ENCODE measurements at places on chromosomes 13 and 19. TPM values are rescaled to one million over a fixed set of nuclear protein-coding genes. Genes with fewer than 3 reads are reported as not detected.

NOVA2 gene
- total RNA-seq: not detected

GRIK5 gene
- total RNA-seq: 0.73 TPM

S1PR2 gene
- total RNA-seq: 9.4 TPM

ZNF763 gene
- 1.6 TPM for total RNA-seq

GPC6 gene
- not detected for total RNA-seq

SHANK1 gene
- not detected for total RNA-seq

IGFL2 gene
- total RNA-seq: not detected

ZNF442 gene
- total RNA-seq: 2.3 TPM

CRTC1 gene
- total RNA-seq: 5.6 TPM

CCDC169 gene
- total RNA-seq: 0.69 TPM

CD70 gene
- total RNA-seq: 10.7 TPM

TNFRSF19 gene
- not detected for total RNA-seq

DIAPH3 gene
- total RNA-seq: 31.9 TPM

KLK4 gene
- total RNA-seq: not detected

ZNF878 gene
- total RNA-seq: 0.80 TPM

CAPS gene
- 3.9 TPM for total RNA-seq

VSTM2B gene
- not detected for total RNA-seq

PSG6 gene
- not detected for total RNA-seq

RPL18A gene
- 3,104 TPM for total RNA-seq

CGB2 gene
- total RNA-seq: not detected

LILRA1 gene
- total RNA-seq: not detected

C1QTNF9B gene
- total RNA-seq: not detected

ZNF649 gene
- total RNA-seq: 6.7 TPM

RNF225 gene
- total RNA-seq: 0.21 TPM

MYH14 gene
- total RNA-seq: not detected

SLC27A5 gene
- total RNA-seq: 17.0 TPM

LILRB5 gene
- not detected for total RNA-seq

ZNF611 gene
- 17.9 TPM for total RNA-seq

FNDC3A gene
- 21.1 TPM for total RNA-seq

ONECUT3 gene
- total RNA-seq: not detected

GPR183 gene
- total RNA-seq: 47.1 TPM

FARP1 gene
- 0.56 TPM for total RNA-seq

PSG7 gene
- not detected for total RNA-seq

FGF9 gene
- total RNA-seq: 0.07 TPM

ANGPTL8 gene
- total RNA-seq: not detected

OR10H1 gene
- total RNA-seq: not detected

RGCC gene
- total RNA-seq: 94.8 TPM

MBD3L5 gene
- not detected for total RNA-seq

CASP14 gene
- total RNA-seq: not detected

CCNA1 gene
- total RNA-seq: 0.87 TPM

C13orf46 gene
- total RNA-seq: 1.5 TPM

PRDX2 gene
- 253 TPM for total RNA-seq

CCL25 gene
- total RNA-seq: not detected

ZNF345 gene
- 4.2 TPM for total RNA-seq

ZNF681 gene
- total RNA-seq: 3.9 TPM

FBXL3 gene
- total RNA-seq: 35.6 TPM
